ENCODE measurements at places on chromosomes 12 and 14. TPM values are rescaled to one million over a fixed set of nuclear protein-coding genes. Genes with fewer than 3 reads are reported as not detected.

CCDC196 gene
- not detected for total RNA-seq

KCNH3 gene
- 0.12 TPM for total RNA-seq

GRCh38 chr12:49801141-49802063, 26.8 kb downstream of the NCKAP5L start:
- no peak for DNase-seq

EPYC gene
- not detected for total RNA-seq

DNA sequence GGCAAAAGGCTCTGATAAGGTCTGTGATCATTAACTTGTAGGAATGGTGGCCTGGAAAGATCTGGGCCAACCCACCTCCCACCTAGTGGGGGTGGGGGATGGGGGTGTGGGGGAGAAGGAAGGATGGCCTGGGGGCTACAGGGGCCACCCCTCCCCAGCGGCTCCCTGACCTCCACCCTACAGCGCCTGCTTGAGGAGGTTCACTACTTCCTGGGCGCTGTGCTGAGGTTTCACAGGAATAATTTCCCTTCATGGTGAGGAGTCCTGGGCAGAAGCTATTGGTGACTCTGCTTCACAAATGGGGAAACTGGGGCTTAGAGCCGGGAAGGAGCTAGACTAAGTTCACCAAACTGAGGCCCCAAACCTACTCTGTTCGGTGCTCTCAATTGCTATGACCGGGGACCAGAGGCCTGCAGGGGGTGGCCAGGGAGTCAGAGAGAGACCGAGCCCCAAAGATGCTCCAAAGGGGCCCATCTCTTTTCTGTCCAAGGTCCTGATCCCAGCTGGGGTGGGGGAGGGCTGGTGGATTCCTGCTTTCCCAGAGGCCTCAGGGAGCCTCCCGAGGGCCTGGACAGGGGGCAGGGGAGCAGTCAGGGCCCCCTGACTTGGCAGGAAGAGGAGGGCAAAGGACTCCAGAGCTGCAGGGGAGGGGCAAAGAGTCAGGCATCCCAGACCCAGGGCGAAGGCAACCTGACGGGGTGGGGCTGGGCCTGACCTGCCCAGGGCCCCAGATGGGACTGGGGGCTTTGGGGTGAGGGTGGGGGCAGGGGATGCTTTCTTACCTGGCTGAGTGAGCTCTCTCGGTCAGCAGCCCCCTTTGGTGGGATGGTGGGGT, 1.7 kb downstream of the HNF1A start:
- no peak for DNase-seq

PTPRQ gene
- not detected for total RNA-seq

DNA sequence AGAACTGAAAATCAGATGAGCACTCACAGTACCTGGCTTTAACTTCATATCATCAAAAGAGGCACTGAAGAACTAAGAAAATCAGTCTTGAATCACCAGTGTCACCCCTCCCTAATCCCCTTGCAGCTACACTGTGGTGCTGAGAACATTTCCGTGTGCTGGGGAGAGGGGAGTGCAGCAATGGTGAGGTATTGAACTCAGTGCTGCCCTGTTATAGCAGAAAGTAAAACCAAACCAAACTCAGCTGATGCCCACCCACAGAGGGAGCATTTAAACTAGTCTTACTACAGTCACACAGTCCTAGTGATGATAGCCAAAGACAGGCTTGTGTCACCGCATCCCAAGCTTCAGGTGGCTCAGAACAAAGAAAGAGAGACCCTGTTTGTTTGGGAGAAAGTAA, 122.1 kb downstream of the CPNE8 start:
- DNase-seq: no peak

GRCh38 chr12:55629058-55629841, 7.4 kb upstream of the OR10P1 start:
- DNase-seq: no peak

DNA sequence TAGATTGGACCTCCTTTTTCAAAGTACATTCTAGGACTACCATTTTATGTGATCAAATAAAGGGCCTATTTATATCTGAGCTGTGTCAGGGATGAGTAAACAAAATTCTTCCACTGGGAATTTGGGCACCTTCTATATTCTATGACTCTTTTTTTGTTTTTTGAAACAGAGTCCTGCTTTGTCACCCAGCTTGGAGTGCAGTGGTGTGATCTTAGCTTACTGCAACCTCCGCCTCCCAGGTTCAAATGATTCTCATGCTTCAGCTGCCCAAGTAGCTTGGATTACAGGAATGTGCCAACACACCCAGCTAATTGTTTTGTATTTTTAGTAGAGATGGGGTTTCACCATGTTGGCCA, 64.8 kb downstream of the DRAM1 start:
- no peak for DNase-seq

DNA sequence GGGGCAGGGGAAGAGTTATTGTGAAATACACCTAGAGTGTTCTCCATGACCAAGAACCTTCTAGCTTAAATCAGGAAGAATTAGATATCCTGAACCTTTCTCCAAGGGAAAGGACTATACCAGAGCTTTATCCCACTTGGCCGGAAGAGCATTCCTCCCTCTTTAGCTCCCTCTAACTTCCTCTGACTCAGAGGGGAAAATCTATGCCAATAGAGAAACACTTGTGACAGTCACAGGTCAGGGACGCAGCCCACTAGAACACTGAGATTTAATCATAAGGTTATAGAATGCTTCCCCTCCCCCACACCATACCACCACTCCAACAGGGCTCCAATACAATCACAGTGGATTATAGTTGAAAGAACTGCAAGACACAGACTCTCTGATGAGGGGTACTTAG, 55.4 kb upstream of the RFX4 start:
- DNase-seq: no peak

MIP gene
- total RNA-seq: not detected

STAC3 gene
- not detected for total RNA-seq
